CD4-positive, alpha-beta T cell treated with Interleukin-6 at 100 ng/mL for 8 hours (primary cell): ENCODE measurements at places on chromosomes 4 and X.

DNA sequence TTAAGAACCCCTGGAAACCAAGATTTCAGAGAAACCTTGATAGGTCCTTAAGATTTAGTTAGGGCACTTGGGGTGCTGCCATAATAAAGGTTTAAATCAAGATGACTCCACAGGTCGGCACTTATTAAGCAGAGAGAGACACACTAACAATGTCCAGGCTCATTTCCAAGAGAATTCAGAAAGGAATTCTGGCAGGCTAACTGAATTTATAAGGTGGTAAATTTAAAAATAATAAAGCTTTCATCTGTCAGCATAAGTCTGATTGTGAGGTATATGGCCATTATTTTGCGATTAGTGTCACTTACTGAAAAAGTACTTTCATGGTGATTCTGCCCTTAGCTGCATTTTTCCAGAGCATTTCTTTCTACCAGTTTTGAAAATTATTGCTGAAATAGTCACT lies 472.7 kb downstream of the ARAP2 start:
- DNase-seq = no peak

GRCh38 chr4:75698963-75699228 lies 25.5 kb upstream of the USO1 start:
- DNase-seq = no peak

GRCh38 chr4:119629142-119629471 lies 503 bp upstream of the PDE5A start:
- no peak for DNase-seq

DNA sequence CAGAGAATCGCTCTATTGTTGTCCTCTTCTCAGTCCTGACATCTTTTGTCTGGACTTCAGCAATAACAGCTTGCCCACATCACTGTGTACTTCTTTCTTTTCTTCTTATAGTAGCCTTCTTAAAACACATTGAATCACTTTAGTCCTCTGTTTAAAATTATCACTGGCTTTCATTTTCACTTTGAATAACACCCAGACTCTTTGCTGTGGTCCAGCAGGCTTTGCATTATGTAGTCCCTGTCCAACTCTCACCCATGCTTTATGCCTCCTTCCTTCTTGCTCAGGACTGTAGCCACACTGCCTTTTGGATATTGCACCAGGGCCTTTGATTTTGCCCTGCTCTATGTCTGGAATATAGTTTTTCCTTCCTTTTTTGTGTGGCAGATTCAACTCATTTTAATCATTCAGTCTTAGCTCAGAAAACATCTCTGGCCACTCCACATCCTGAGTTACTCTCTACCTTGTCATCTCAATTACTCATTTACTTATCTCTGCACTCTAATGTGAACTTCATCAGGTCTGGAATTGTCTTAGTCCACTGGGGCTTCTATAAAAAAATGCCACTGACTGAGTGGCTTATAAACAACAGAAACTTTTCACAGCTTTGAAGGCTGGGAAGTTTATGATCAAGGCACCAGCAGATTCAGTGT lies 168.2 kb downstream of the C4orf33 start:
- DNase-seq = no peak

DNA sequence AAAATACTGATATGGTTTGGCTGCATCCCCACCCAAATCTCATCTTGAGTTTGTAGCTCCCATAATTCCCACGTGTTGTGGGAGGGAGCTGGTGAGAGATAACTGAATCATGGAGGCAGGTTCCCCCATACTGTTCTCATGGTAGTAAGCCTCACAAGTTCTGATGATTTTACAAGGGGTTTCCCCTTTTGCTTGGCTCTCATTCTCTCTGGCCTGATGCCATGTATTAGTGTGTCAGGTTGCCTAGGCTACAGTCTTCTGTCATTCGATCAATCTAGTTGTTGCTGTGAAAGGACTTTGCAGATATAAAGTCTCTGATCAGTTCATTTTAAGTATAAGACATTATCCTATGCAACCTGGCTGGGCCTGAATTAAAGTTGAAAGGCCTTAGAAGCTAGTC lies 209.3 kb upstream of the MAOA start:
- no peak for DNase-seq
